ENCODE measurements at places on chromosomes 16 and 17.

DNA sequence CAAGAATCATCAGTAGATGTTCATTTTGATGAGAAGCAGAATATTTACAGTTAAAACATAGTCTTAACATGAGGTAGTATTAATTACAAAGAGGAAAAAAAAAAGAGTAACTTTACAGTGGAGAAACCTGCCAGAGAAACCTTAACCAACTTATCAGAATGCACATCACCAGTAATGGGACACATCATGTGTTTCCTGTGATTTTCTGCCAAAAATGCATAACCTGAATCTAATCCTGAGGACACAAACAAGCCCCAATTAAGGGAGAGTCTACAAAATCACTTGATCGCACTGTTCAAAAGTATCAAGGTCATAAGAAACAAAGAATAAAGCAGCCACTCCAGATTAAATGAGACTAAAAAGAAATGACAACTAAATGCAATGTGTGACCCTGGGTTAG is 18.2 kb upstream of the QRICH2 start:
- DNase-seq: no peak

DNA sequence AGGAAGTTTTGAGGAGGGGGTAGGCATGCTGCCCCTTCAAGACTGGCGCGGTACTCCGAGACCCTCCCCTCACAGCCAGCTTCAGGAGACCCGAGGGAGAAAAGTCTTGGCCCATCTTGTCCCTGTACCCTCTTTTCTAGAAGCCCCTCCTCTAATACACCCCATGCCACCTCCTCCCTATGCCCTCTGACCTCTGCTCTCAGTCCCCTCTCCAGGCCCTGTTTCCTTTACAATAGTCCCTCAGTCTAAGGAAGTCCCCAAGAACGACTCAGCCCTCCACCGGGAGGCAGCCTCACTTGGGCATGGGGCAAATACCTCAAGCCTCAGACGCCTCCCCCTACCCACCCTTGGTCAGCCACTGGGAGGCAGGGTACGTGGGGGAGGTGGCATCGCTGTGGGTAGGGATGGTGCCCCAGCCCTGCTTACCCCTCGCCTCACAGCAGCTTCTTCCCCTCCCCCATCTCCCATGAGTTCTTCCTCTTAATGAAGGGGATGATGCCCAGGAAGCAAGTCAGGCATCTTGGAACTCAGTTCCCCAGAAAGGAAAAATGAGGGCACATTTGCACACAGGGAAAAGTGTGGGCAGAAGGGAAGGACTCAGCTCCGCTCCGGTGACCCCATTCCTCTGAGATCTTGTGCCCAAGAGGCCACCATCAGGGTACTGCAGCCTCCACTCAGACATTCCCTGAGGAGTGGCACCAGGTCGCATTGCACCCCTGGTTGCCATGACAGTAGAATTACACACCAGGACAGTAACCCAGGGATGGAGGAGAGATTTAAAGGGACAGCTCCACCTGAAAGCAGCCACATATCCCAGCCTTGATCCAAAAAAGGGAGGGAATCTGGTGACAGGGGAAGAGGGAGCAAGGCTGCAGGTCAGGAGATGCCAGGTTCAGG is 6.2 kb downstream of the MPP2 start:
- no peak for DNase-seq

DNA sequence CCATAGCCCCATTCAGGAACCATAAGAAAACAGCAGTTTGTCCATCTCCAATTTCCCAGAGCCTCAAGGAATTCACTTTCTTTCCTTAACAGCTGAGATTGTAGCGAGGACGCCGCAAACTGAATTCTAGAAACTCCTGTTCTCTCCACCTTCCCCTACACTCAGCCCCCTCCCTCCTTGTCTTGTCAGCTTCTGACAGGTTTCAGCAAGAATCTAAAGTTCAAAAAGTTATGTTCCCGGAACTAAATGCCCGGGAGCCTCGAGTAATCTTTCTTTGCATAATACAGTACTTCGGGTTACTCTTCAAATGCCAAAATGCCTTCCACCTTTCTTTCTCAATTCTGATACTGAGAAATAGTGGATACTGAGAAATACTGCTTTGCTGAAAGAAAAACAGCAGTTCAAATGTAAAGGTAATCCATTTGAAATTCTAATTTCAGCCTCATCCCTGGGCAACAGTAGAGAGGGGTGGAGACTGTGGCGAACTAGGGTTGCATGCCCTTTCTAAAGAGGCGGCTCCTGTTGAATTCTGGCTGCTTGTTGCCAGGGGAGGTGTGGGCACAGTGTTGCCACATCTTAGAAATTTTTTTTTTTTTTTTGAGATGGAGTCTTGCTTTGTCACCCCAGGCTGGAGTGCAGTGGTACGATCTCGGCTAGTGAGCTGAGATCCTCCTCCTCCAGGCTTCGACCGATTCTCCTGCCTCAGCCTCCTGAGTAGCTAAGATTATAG is 63.5 kb upstream of the USP7 start:
- DNase-seq: no peak

- DNase-seq: no peak
Observed at GRCh38 chr17:83202002-83203000, 122.9 kb downstream of the METRNL start.

- DNase-seq: no peak
Observed at GRCh38 chr17:48487221-48487620, 43.6 kb downstream of the HOXB1 start.

GRCh38 chr17:7233701-7234082 is 625 bp downstream of the DVL2 start:
- DNase-seq: no peak

GRCh38 chr17:71885662-71886061 is 235.2 kb upstream of the SOX9 start:
- DNase-seq: no peak

DNA sequence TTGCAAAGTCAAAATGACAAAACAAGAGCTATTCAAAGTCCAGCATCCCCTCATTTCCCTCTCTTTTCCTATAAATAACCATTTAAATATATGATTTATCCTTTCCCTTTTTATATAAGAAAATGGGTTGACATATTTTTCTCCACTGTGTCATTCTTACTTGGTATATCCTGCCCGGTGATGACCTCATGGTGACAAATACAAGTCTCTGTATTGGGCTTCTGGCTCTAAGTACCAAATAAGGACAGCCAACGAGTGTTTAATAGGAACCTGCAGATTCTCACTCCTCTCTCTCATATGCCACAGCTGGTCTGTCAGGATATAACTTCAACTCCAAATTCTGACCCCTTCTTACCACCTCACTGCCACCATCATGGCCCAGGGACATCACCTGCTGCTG is 25.5 kb upstream of the CBLN1 start:
- no peak for DNase-seq

DNA sequence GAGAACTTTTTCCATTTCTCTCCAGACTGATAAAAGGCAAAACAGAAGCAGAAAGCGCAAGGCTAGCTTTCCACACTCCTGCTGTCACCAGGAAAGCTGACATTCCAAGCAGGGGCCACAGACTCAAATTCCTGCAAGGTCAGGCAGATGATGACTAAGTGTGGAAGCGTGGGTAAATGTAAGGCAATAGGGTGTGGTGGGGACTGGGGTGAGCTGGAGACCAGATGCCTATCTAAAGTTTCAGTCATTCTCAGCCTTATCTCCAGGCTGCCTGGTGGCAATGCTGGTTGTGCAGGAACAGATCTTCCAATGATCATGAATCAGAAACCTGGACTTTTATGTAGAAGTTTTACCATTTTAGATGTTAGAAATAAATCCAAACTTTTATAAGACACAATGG is 224.1 kb downstream of the GSG1L start:
- DNase-seq: no peak

DNA sequence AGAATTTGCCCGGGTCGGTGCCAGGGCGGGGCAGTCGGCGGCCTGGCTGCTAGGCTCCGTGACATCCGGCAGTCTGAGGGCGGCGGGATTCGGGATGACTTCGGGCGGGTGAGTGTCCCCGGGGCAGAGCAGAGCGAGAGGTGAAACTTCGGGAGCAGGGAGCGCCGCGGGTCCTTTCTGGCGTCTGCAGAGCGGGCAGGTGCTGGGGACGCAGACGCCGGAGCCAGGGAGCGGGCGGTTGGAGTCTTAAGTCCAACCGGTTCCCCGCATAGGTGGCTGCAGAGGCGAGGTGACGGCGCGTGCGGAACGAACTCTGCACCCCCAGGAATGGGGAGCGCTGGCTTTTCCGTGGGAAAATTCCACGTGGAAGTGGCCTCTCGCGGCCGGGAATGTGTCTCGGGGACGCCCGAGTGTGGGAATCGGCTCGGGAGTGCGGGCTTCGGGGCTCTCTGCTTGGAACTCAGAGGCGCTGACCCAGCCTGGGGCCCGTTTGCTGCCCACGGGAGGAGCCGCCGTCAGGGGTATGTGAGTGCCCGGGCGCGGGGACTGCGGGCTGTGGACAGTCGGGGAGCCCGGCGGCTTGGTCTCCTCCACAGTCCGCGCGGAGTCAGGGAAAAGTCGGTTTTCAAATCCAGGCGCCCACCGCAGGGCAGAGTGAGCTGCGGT is at the start of gene B4GALNT2:
Gene B4GALNT2 (plus strand): TSS at position 71 of the 666 bp plus-strand sequence. CDS start 24 bp downstream, at position 95.
- DNase-seq: peak; percentile 56

- DNase-seq: peak; percentile 74
Observed at GRCh38 chr16:89565506-89566372, 5.3 kb downstream of the RPL13 start.

GRCh38 chr17:78537217-78537860 is 39.9 kb downstream of the DNAH17 start:
- DNase-seq: no peak
